NCI-H2081 (cell line): ENCODE measurements at places on chromosomes 7 and 10.
A peak's percentile ranks its signal among the peaks of the same experiment; 100 is the strongest.

GRCh38 chr10:110437351-110437605, 60.4 kb upstream of the DUSP5 start:
- DNase-seq = no peak

DNA sequence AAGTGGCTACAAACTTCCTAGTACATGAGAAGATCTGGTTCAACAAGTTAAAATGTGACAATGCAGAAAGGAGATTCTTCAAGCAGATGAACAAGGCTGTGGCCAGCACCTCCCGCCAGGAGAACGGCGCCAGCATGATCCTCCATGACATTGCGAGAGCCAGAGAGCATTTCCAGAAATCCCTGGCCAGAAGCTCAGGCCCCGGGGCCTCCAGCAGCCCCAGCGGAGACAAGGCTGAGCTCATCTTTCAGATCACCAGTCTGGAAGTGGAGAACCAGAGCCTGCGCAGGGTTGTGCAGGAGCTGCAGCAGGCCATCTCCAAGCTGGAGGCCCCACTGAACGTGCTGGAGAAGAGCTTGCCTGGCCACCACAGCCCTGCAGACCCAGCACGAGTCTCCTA, 40.1 kb upstream of the ZNF273 start:
- DNase-seq = no peak

- DNase-seq = no peak
Measured at GRCh38 chr10:76119515-76119914, 688.1 kb downstream of the LRMDA start.

DNA sequence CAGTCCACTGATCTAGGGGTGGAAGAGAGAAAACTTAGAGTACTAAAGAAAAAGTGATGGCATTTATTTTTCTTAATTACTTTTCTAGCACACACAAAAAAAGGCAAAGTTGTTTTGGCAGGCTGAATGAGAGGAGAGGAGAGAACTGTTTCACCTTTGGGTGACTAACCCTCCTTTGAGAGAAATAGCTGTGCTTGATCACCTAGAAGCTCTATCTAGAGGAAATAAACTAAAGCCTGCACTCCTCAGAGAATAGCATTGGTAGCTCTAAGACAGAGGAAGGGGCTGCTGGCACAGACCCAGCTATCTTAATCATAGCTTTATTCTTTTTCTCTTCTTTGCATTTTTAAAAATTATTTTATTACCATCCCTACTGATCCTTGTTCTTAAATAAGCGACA, 6.3 kb downstream of the TMEM243 start:
- DNase-seq = no peak

GRCh38 chr7:114212721-114213429, 201.7 kb upstream of the FOXP2 start:
- DNase-seq = peak; percentile 10

- DNase-seq = no peak
Measured at GRCh38 chr10:103793429-103793828, 61.9 kb downstream of the SH3PXD2A start.

DNA sequence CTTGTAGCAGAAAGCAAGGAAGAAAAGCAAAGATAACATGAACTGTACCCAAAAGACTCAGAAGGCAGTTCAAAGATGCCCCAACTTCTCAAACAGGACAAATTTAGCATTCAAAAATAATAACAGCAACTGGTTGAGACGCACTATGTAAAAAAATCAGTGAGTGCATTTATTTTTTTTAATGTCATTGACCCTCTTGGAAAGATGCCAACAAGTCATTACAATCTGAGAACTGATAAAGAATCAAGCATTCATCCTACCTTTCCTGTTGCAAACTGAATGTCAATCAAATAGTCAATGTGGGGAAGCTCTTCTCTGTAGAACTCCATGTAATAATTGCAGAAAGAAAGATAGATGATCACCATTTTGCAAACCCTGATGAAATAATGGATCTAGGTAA, 1.7 kb upstream of the CCDC186 start:
- DNase-seq = no peak

DNA sequence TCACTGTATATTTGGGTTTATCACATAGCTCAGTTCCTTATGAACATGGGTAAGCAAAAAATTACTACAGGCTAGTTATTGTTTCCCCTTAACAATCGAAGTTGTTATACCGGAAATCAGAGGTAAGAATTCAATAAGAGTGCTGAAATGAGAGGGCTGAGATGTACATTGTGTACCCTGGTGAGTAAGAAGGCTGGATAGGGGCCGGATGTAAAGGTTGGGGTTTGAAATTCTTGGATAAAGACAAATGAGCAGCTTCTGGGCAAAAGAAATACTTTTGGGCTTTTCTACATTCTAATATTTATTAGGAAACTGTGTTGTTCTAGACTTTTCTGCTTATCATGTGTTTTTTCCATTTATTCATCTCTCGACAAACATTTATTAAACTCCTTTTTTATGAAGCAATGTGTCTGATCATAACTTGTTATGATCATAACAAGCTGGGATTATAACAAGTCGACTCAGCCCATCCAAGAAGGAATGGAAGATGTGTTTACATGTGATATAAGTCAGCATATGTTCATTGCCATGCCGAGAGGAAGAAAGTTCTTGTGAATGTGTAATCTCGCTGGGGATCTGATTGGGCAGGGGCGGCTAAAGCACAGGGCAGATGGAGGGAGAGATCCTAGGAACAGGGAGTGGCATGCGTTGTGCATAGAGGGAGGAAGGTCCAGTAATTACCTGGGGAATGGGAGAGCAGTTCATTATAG, 155.3 kb downstream of the PLXDC2 start:
- no peak for DNase-seq

- no peak for DNase-seq
Measured at GRCh38 chr7:100575206-100575631, 1.5 kb upstream of the SAP25 start.

DNA sequence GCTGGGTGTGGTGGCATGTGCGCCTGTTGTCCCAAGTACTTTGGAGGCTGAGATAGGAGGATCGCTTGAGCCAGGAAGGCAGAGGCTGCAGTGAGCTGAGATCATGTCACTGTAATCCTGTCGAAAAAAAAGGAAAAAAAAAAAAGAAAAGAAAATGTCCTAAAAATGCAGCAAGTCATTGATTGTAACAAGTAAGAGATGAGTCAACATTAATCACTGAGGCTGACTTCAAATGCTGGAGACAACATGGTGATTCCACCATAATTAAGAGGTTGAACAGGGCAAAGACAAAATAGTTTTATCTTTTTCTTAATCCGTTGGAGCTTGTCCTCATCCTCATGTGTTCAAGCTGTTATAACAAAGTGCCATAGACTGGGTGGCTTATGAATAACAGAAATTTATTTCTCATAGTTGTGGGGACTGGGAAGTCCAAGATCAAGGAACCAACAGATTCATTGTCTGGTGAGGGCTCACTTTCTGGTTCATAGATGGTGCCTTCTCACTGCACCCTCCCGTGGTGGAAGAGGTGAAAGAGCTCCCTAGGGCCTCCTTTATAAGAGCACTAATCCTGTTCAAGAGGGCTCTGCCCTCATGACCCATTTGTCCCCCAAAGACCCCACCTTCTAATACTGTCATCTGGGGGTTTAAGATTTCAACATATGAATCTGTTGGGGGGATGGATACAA, 60.3 kb downstream of the TBXAS1 start:
- no peak for DNase-seq

GRCh38 chr10:12518024-12518423, 168.7 kb downstream of the CAMK1D start:
- no peak for DNase-seq

GRCh38 chr7:117322741-117323304, at the start of gene WNT2:
Gene WNT2, minus strand, starts transcription at chr7:117323058. Its CDS starts 69 bp downstream, at chr7:117322989.
- DNase-seq = no peak

DNA sequence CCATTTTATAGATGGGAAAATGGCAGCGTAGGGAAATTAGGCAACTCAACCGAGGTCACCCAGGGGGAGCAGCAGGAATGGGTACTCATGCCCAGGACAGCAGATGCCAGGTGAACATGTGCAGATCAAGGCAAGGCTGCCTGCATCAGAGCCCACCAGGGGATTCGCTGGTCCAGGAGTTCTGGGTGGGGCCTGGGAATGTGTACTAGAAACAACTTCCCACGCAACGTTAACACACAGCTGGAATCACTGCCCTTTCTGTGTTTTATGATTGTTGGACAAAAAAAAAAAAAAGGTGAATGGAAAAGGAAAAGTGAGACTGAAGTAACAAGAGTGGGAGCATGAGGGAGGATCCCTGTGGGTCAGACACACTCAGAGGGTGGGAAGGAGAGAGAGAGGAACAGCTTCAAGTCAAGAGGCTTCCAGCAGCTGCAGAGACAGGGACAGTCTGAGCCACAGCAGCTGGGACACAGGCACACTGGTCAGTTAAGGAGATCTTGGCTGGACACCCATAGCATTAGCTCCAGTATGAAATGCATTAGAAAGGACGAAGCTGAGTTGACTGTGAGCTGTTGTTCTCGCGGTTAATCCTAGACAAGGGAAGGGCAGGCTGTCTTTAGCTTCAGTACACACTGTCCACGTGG, 187.9 kb upstream of the INHBA start:
- no peak for DNase-seq

DNA sequence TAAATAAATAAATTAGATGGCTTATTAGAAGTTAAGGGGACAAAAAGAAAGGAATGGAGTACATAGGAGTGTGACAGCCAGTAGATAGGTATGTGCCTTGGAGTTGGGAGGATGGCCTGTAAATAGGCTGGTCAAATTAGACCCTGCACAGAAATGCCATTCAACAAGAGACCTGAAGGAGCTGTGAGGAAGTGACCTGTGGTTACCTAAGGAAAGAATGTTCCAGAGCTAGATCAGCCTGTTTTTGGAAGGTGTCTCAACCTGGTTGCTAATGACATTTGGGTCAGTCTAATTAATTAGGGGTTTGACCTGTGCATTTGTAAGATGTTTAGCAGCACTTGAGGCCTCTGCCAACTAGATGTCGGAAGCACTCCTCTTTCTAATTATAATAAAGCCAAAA, 315.3 kb upstream of the PLXDC2 start:
- no peak for DNase-seq

DNA sequence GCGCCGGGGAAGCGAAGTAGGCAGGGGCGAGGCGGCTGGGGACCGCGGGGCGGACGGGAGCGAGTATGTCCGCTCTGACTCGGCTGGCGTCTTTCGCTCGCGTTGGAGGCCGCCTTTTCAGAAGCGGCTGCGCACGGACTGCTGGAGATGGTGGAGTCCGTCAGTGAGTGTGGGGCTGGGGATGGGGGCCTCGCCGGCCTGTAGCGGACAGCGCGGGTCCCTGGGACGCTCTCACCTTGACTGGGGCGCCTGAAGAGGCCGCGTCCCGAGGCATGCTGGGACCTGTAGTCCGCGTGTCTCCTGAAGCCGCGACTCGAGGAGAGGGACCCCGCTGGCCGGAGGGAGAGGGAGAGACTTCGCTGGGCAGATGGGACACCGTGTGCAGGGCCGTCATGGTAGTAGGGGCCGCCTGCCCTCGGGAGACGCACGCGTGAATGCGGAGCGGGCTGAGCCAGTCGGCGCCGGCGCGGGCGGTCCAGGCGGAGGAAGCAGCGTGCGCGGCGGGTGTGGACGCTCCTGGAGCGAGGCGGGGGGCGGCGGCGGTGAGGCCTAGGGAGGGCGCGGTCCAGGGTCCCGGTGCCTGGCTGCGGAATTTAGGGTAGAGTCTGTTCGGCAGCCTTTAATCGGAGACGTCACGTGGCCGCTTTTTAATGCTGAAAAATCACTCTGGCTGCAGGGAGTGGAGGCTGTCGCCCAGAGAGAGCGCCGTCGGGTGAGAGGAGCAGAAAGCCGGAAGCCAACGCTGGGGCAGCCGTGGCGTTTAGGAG, at the start of gene NDUFB2:
Gene NDUFB2 (plus strand): TSS at position 29 of the 767 bp plus-strand sequence. CDS start 37 bp downstream, at position 66.
- DNase-seq = peak; percentile 87

GRCh38 chr7:158655931-158656441, 48.6 kb downstream of the NCAPG2 start:
- no peak for DNase-seq

GRCh38 chr7:100516135-100516812, 22.7 kb upstream of the AGFG2 start:
- DNase-seq = no peak

DNA sequence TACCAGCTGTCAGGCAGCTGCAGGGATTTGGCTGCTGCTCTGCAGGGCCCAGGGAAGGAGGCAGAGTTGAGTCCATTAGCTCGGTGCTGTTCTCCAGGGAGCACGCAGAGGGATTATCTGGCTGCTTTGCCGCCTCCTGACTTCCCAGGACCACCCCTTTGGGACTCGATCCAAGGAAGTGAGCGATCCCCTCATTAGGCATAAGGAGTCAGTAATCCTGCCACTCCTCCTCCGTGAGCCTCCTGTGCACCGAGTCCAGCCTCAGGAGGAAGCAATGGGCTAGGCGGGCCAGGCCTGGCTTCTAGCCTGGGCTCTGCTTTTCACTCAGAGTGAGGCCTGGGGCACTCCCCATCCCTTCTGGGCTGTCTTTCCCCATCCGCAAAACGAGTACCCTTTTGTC, 417.9 kb downstream of the RPS24 start:
- peak; percentile 42 for DNase-seq

DNA sequence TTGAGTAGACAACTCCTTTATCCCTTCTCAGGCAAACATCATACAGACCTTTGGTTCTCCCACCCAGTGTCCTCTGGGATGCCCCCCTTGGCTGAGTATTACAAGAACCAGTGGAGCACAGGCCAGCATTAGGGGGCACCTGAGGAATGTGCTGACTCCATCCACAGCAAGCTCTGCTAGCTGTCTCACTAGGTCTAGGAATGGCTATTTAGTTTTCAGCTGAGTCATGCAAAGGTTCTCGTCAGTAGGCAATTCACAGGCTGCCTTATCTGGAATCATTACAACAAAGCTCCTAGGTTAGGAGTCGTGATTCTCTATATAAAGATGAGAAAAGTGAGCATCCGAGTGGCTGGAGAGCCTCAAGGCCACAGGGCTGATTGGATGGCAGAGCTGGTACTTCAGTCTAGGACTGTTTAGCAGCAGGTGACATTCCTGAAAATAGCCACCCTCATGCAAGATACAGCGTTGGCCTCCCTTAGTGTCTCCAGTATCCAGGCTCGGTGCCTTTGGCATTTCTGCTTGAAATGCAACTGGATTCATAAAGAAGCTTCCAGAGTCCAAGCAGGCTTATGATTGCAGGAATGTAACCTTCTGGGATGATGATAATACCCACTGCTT, 75.8 kb downstream of the CDCA7L start:
- no peak for DNase-seq

- DNase-seq = peak; percentile 72
Measured at GRCh38 chr7:98810153-98810802, 59.5 kb downstream of the TMEM130 start.

GRCh38 chr10:98642281-98642680, 195.5 kb upstream of the HPS1 start:
- DNase-seq = no peak

- DNase-seq = no peak
Measured at GRCh38 chr7:138154661-138155060, 78.4 kb downstream of the AKR1D1 start.
